T follicular helper cell (primary cell): ENCODE measurements at places on chromosomes 6 and 20.

DNA sequence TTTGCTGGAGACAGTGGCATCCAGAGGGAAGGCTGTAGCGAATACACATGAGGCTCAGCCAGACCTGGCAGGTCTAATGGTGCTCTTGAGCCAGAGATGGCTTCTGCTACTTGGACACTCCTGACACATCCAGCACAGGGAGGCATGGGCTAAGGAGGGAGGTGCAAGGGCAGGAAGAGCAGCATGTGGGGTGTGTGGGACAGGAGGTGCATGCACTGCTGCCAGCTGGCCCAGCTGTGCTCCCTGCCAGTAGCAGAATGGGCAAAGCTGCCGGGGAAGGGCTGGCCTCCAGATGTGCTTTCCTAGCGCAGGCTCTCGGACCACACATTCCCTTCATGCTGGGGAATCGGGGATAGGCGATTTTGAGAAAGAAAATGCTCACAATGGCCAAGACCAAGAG lies 309.2 kb downstream of the CDC5L start:
- no peak for DNase-seq

DNA sequence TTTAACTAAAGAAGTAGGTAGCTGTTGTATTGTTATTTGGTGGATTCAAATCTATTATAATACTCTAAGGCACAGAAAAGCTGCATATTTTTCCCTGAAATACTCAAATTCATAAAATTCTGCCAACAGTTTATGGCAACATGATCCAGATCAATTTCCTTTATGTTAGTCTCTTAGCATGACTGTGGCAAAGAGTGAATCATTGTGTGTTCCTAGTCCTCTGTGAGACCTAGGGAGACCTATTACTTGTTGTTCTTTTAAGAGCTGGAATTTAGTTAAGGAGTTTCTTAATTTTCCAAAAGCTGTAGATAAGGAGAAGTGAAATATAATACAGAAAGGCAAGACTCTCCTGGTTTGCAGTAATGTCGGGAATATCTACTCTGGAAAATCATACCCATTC lies 149.6 kb downstream of the RIMS1 start:
- no peak for DNase-seq

- DNase-seq: no peak
Observed at GRCh38 chr20:36271639-36272546, 34.2 kb upstream of the DLGAP4 start.

GRCh38 chr6:159044899-159045727 lies at the start of gene TAGAP:
Gene TAGAP, minus strand, starts transcription at chr6:159044991. Its CDS starts 845 bp downstream, at chr6:159044146.
- DNase-seq: peak; percentile 84

- DNase-seq: no peak
Observed at GRCh38 chr6:44629636-44630035, 242.1 kb downstream of the CDC5L start.

DNA sequence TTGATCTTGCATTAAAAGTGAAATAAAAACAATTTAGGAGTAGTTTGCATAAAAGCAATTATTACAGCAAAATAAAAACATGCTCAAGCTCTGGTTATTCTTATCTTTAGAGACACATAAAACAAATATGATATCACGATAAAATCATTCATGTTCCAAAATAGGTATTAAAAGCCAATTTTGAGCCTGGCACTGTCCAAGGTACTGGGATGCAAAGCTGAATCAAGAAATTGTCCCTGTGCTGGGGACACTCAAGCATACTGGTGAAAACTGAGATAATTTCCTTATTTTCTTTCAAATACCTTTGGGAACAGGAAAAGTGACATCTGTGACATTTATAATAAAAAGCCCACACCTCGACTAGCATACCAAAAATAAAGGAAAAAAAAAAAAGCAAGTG lies 931 bp upstream of the MTCL3 start:
- no peak for DNase-seq

- DNase-seq: no peak
Observed at GRCh38 chr6:142975365-142975764, 30.4 kb upstream of the HIVEP2 start.

DNA sequence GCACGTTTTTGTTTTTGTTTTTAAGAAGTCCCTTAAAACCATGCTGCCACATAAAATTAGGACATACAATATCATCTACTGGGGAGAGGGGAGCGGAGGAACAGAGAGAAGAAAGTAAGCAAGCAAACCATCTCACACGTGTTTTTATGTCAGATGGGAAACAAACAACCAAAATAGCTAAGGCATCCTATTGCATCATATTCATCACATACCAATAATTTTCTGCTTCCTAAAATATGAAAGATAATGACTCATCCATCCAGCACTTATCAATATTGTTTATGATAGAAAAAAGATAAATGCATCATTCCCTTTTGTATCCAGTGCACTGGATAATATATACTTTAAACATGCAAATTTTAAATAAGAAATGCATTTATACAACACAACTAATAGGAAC lies 329.6 kb downstream of the RNGTT start:
- no peak for DNase-seq

- DNase-seq: no peak
Observed at GRCh38 chr6:81938014-81938856, 185.8 kb upstream of the TENT5A start.

DNA sequence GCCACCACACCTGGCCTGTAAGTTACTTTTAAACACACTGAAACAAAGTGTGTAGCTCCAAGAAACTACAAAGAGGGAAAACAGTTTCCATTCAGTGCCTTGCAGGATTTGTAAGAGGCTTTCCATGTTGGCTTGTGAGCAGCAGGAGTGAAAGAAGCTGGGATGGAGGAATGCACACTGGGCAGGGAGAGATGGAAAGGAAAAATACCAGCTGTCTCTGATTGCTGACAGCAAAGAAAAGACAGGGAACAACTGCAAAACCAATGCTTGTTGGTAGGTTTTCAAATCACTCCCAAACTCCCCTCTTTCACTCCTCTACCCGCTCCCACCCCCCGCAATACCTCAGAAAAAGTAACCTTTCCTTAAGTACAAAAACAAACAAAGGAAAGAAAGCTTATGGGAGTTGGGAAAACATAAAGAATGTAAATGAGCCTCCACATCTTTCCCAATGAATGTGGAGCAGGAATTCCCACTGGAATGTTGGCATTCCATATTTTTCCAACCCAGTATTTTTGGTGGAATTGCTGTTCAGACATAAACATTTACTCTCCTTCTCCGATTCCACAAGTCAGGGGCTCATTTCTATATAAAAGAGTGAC lies 166.1 kb downstream of the THBS2 start:
- DNase-seq: no peak

- no peak for DNase-seq
Observed at GRCh38 chr20:48606172-48606840, 221.5 kb downstream of the PREX1 start.

GRCh38 chr20:2485080-2485479 lies 14.5 kb upstream of the SNRPB start:
- no peak for DNase-seq

DNA sequence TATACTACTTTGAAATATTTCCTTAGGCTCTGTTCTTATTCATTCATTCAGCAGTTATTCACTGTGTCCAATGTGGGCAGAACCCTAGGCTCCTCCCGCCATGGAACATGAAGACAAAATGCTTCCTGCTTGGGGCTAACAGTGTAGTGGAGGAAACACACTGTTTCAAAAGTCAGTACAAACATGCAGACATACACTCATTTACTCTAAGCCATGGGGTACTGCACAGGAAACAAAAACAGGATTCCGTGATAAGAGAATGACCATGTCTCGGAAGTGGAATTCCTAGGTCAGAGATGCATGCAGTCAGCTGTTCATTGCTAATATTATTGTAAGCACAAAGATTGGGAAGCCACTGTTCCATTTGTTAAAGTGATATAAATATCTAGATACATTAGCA lies 18.4 kb upstream of the FAM209A start:
- no peak for DNase-seq

DNA sequence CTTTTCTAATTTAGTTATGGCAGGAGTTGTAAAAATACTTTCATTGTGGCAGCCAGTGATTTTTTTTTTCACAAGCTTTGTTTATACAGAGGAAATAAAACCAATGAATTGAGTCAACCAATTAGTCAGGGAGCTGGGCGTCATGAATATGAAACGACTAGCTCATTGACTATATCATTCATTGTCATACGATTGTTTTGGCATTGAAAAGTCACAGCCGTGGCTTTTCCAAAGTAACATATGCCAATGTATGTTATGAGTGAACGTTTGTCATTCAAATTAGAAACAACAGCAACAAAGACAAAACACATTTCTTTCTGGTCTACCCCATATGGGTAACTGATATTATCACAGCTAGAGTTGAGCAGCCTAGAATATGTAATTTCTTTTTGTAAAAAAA lies 810.6 kb downstream of the EPHA7 start:
- no peak for DNase-seq

- no peak for DNase-seq
Observed at GRCh38 chr6:125258651-125259353, 43.0 kb downstream of the HDDC2 start.

GRCh38 chr20:3250091-3250504 lies 11.1 kb upstream of the SLC4A11 start:
- no peak for DNase-seq

GRCh38 chr20:10721137-10721896 lies 47.5 kb upstream of the JAG1 start:
- no peak for DNase-seq

GRCh38 chr6:71396410-71396801 lies 107.8 kb downstream of the OGFRL1 start:
- DNase-seq: no peak

- DNase-seq: no peak
Observed at GRCh38 chr6:107707346-107708275, 116.5 kb downstream of the SCML4 start.

DNA sequence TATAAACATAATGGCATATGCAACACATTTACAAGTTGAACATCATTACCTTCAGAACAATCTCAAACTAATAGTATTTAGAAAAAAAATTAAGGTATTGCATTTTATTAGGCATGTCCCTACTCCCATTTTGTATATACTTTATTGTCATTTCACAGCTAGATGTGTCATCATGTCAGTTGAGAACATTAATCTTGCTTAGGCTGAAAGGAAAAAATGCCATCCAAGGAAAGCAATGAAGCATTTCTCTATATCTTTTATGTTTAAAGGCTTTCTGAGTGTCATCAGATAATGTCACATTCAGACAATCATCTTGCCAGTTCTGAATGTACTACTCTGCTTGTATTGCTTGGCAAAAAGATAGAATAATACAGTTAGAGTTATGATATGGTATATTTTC lies 228.8 kb upstream of the THEMIS start:
- no peak for DNase-seq

DNA sequence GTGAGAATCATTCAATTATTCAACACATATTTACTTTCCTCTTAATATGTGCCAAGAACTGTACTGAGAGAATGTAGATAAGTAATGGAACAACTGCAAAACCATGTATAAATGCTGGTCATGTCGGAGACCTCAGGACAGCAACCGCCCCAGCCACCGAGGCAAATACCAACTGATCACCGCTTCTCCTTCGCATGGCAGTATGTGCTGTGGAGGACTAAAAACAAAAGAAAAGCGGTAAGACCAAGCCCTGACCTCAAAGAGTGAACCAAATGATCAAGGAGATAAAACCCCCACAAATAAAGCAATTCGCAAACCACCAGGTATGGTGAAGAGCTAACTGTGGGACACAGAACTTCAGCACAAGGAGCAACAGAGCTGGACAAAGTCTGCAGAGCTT lies 104.3 kb downstream of the TRERF1 start:
- no peak for DNase-seq

DNA sequence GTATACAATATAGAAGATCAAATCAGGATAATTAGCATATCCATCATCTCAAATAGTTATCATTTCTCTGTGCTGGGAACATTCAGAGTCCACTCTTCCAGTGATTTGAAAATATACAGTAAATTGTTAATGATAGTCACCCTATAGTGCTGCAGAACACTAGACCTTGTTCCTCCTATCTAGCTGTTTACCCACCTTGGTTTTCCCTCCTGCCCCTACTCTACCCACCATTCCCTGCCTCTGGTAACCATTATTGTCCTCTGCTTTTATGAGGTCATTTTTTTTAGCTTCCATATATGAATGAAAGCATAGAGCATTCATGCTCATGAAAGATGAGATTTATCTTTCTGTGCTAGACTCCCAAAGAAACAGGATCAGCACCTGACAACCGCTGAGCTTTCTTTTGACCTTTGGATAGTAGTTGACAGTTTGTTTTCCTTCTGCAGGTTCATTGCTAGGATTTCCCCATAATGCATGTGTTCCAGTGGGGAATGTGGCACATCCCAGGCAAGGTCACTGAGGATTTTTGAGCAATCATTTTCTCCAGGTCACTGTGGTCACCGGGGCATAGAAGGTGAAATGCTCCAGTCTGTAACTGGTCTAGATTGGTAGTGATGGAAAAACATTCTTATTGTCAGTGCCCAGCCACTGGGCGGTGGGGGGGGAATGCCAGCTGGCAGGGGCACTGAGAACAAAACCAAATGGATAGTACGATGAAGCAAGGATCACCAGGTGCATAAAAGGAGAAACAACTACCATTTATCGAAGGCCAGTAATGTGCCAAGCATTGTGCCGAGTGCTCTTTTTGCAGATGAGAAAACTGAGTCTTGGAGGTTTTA lies 33.6 kb upstream of the BCAS1 start:
- no peak for DNase-seq

- DNase-seq: no peak
Observed at GRCh38 chr20:31485450-31486339, 10.6 kb downstream of the REM1 start.

GRCh38 chr20:59813126-59813947 lies 120.1 kb downstream of the SYCP2 start:
- no peak for DNase-seq

GRCh38 chr6:6584310-6585002 lies 4.1 kb upstream of the LY86 start:
- no peak for DNase-seq

DNA sequence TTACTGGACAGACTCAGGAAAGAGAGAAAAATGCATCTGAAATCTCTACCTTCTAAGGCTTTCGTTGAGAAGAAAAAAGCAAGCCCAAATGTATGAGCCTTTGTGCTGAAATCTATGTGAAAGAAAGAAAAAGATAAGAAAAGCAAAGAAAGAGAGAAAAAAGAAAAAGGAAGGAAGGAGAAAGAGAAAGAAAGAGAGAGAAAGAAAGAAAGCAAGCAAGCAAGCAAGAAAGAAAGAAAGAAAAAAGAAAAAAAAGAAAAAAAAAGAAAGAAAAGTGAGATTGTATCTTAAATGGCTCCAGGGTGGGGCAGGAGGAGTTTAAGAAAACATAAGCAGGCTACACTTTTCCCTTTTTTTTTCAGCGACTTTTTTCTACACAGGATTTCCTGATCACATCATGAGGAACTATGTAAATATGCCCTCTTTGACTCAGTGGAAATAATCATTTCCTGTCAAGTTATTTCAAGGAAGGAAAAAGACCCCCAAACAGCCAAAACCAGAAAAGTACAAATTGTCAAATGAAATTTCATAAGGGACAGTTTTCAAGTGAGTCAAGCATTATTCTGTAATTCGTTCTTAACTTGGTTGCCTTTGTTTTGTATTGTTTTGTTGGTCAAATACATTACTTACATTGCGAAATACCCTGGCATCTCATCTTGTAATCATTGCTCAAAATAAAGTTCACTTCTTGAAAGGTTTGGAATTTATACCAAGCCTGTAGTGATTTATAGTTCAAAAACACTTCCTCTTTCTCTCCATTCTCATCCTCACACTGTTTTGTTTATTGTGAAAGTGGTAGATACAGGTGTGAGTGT lies 79.5 kb upstream of the RNF217 start:
- DNase-seq: no peak
